ENCODE measurements at places on chromosomes 6 and 20. TPM values are rescaled to one million over a fixed set of nuclear protein-coding genes. Genes with fewer than 3 reads are reported as not detected.

DNA sequence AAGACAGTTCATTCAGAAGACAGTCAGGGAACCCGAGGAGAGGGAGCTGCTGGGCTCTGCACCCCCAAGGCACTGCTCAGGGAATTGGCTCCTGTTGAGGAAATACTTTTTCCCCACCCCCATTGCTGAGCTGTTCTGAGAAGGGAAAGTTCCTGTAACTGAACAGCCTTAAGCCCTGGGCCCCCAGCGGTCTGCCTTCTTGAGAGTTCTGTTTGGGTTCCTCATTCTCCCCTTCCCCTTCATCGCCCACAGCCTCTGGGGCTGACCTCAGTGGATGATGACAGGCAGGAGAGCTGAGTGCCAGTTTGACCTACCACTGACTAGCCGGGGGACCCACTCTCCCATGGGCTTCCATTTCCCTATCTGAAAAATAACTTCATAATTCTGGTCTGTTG, 10.7 kb downstream of the HCK start:
- no peak for DNase-seq

DNA sequence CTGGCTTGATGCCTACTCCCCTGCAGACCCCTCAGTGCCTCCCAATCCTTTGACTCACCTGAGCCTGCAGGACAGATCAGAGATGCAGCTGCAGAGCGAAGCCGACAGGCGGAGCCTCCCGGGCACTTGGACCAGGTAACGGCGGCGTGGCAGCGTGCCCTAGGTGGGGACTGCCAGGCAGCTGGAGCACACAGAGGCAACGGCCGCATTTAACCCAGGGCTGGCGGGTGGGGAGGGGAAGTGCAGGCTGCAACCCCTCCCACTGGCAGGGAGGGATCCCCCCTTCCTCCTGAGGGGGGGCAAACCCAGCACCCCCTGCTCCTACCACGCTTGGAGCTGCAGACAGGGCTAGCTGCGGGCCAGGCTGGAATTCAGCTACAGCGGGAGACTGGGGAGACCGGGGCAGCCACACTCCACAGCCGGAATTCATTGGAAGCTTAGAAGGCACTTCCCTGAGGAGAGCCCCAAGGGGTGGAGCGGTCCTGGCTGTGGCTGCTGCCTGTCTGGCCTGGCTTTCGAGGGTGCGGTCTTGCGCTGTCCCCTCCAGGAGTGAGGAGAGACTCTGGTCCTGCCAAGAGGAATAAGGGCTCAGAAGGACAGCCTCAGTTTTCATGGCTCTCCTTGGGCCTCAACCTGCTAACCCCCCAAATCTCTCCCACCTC, at the start of gene MATN4:
MATN4 (minus strand) TSS at position 183 of the 662 bp plus-strand sequence. CDS start 2,717 bp downstream, outside the sequence.
- no peak for DNase-seq

- no peak for DNase-seq
Measured at GRCh38 chr6:121971931-121972335, 427.5 kb upstream of the HSF2 start.

DNA sequence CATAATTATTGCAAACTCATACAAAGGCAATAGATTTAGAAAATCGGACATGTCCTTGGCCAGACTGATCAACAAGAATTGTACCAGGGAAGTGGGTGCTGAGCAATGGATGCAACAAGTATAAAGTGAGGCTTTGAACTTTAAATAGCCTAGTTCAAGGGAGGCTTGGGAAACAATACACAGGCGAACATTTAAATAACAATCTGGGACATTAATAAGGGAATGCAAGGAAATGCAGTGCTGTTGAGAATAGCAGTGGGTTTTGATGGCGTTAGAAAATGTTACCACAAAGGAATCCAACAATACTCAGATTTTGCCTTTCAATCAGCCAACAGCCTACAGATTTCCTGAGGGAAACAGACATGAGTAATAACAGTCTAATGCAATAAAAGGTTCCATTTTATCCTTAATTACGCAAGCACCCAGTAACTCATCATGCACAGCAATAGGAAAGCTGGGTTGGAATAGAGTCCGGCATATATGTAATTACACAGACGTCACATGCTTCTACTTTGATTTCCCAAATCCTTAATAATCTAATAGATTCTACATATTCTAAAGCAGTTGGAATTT, 134.6 kb downstream of the PHACTR1 start:
- DNase-seq: no peak

TTK gene
- 23.6 TPM for polyA plus RNA-seq

- DNase-seq: no peak
Measured at GRCh38 chr6:34511915-34512737, 44.0 kb downstream of the SPDEF start.

F13A1 gene
- polyA plus RNA-seq: 14.0 TPM

EHMT2 gene
- 67.9 TPM for polyA plus RNA-seq

- DNase-seq: no peak
Measured at GRCh38 chr6:100447081-100447899, 17.4 kb downstream of the SIM1 start.
